ENCODE measurements at places on chromosomes 12 and 14.

GRCh38 chr14:93044121-93044520 lies 71.6 kb downstream of the ITPK1 start:
- no peak for DNase-seq
- H3K4me3 ChIP-seq, result no peak overlapping the region
- peaks cover 28% of the 10 kb centered on the region for H3K4me1 ChIP-seq
- H3K27me3 ChIP-seq, result no peaks in the 10 kb centered on the region

- H3K4me1 ChIP-seq, result no peaks in the 10 kb centered on the region
- no peaks in the 10 kb centered on the region for H3K27me3 ChIP-seq
- no peak overlapping the region for H3K4me3 ChIP-seq
- H3K27ac ChIP-seq, result no peak overlapping the region
Observed at GRCh38 chr14:80395031-80395430, 183.7 kb upstream of the DIO2 start.

DNA sequence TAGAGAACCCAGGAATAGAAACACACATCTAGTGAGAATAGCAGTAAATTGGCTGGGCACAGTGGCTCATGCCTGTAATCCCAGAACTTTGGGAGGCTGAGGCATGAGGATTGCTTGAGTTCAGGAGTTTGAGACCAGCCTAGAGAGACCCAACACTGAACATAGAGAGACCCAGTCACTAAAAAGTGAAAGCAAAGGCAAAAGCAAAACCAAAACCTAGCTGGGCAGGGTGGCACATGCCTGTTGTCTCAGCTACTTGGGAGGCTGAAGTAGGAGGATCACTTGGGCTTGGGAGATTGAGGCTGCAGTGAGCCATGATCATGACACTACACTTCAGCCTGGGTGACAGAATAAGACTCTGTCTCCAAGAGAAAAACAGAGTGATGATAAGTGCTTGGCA lies 37.5 kb upstream of the MIS18BP1 start:
- H3K4me3 ChIP-seq, result no peak overlapping the region
- H3K27me3 ChIP-seq, result peaks cover 2% of the 10 kb centered on the region
- H3K36me3 ChIP-seq, result no peaks in the 10 kb centered on the region

DNA sequence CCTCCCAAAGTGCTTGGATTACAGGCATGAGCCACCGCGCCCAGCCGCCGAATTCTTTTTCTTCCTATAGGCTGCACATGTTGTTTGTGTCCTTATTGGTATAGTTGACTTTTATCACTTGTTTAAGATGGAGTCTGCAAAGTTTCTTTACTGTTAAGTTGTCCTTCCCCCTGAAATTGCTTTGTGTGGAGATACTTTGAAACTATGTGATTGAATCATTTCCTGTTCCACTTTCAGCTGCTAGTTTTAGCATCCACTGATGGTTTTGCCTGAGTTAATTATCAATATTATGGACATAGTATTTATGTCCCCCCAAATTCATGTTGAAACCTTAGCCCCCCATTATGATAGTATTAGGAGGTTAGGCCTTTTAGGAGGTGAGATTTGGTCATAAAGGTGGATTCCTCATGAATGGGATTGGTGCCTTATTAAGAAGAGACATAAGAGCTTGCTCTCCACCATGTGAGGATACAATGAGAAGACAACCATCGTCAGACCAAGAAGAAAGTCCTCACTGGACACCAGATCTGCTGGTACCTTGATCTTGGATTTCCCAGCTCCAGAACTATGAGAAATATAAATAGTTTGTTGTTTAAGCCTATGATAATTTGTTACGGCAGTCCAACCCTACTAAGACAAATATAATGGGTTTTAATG lies 34.9 kb downstream of the PPHLN1 start:
- H3K4me3 ChIP-seq, result no peak overlapping the region
- H3K27ac ChIP-seq, result no peak overlapping the region
- no peak for DNase-seq
- no peaks in the 10 kb centered on the region for H3K36me3 ChIP-seq

Measured in iPS DF 6.9 (cell line).